ENCODE measurements at places on chromosomes 2 and 18. TPM values are rescaled to one million over a fixed set of nuclear protein-coding genes. Genes with fewer than 3 reads are reported as not detected.

GRCh38 chr2:15675456-15676195 lies 84.0 kb downstream of the DDX1 start:
- peak; percentile 24 for DNase-seq

Gene NEU2
- total RNA-seq, result not detected

- DNase-seq, result no peak
These were observed 134.3 kb downstream of the THADA start for GRCh38 chr2:43461453-43462073.

GRCh38 chr2:98372121-98372520 lies 25.9 kb downstream of the CNGA3 start:
- no peak for DNase-seq

GRCh38 chr2:216833061-216833460 lies 26.8 kb downstream of the TNP1 start:
- no peak for DNase-seq

- DNase-seq, result peak; percentile 60
These were observed 10.6 kb upstream of the MC5R start for GRCh38 chr18:13813271-13813849.

DNA sequence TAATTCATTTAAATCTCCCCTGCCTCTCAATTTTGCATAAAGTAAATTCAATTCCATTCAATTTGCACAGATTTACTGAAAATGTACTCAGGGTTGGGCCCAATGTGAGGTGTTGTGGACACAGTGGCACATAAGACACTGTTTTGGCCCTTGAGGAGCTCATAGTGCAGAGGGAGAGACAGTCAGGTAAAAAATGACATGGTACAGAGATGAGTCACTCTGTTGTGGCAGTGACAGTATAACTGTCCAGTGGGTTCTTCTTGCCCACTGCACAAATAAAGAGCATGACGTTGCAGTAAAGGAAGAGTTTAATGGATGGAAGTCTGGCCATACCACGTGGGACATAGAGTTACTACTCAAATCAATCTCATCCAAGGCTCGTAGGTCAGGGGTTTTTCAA lies 400.3 kb upstream of the TRIB2 start:
- no peak for DNase-seq

Gene VSNL1
- total RNA-seq, result 2.1 TPM

Gene CRYBA2
- not detected for total RNA-seq

Gene NCKAP5
- 0.08 TPM for total RNA-seq

Gene EPHA4
- 110 TPM for total RNA-seq

- no peak for DNase-seq
These were observed 311.5 kb downstream of the CDH2 start for GRCh38 chr18:27865431-27865830.

Gene ANKRD29
- 8.9 TPM for total RNA-seq

DNA sequence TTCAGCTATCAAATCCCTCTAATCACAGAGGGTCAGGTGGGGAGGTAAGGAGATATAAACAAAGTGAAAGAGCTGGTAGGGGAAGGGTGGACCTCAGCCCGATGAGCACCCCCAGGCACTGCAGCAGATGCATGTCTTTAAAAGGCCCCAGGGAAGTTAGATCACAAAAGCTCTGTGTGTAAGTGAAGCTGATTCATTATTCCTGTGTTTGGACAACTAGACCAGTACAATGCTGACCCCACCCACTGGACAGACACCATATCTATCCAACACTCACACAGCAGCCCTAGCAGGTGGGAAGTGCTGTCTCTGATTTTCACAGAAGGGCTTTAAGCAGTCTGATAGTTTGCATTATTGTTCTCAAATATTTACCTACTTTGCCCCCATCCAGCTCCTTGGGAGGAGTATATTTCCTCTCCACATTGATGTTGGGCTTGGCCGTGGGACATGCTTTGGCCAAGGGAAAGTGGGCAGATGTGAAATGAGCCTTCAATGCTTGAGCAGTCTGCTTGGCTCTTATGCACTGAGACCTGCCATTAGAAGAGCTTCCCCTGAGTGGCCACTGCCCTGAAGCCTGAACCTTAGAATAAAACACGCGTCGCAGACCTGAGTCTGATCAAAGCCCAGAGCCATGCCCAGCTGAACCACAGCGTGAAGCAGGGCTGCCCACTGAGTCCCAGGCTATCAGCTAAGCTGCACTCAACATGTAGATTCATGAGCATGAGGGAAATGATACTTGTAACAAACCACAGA lies 111.4 kb downstream of the COPS8 start:
- DNase-seq, result peak; percentile 67

GRCh38 chr2:58764338-58765104 lies 523.4 kb upstream of the FANCL start:
- DNase-seq, result no peak
